Progenitor cell of endocrine pancreas (in vitro differentiated cells): ENCODE measurements at places on chromosomes 7 and 10. TPM values are rescaled to one million over a fixed set of nuclear protein-coding genes. Genes with fewer than 3 reads are reported as not detected.

- H3K4me3 ChIP-seq, result no peak overlapping the region
- no peaks in the 10 kb centered on the region for H3K27me3 ChIP-seq
- peaks cover 17% of the 10 kb centered on the region for H3K4me1 ChIP-seq
Measured at GRCh38 chr10:67259319-67259929, 333.6 kb downstream of the LRRTM3 start.

GRCh38 chr7:125118444-125118843, 188.8 kb upstream of the POT1 start:
- no peaks in the 10 kb centered on the region for H3K27me3 ChIP-seq
- no peak overlapping the region for H3K27ac ChIP-seq
- DNase-seq, result no peak
- H3K36me3 ChIP-seq, result peaks cover under 1% of the 10 kb centered on the region

GRCh38 chr7:51024867-51025266, 242.2 kb upstream of the GRB10 start:
- H3K27ac ChIP-seq, result no peak overlapping the region
- peak; percentile 4 for DNase-seq
- H3K27me3 ChIP-seq, result no peaks in the 10 kb centered on the region

GRCh38 chr10:97016728-97017473, 168.9 kb downstream of the SLIT1 start:
- no peak overlapping the region for H3K27ac ChIP-seq
- no peak for DNase-seq
- no peak overlapping the region for H3K4me3 ChIP-seq
- no peaks in the 10 kb centered on the region for H3K36me3 ChIP-seq
- peaks cover 2% of the 10 kb centered on the region for H3K4me1 ChIP-seq

DNA sequence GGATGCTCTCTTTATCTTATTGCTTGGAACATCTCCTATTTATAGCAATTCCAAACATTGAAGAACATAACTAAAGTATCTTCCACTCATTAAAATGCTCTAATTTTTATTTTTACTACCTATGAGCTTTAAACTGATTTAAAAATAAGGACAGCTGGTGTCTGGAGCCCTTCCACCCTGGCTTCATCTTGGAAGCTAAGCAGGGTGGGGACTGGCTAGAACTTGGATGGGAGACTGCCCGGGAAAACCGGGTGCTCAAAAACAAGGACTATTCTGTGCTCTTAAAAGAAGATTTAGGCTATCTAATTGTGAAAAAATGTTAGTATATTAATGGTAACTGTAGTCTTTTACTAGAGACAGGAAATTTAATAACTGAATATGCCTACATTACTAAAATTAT, 69.2 kb downstream of the ARMC3 start:
- no peak overlapping the region for H3K4me3 ChIP-seq
- peaks cover 9% of the 10 kb centered on the region for H3K4me1 ChIP-seq
- peaks cover under 1% of the 10 kb centered on the region for H3K27me3 ChIP-seq
- H3K36me3 ChIP-seq, result no peaks in the 10 kb centered on the region
- H3K27ac ChIP-seq, result no peak overlapping the region

GRCh38 chr7:50867034-50867356, 84.3 kb upstream of the GRB10 start:
- peaks cover 6% of the 10 kb centered on the region for H3K4me1 ChIP-seq
- no peaks in the 10 kb centered on the region for H3K27me3 ChIP-seq
- no peaks in the 10 kb centered on the region for H3K36me3 ChIP-seq
- H3K4me3 ChIP-seq, result no peak overlapping the region

GRCh38 chr10:12434277-12434676, 84.9 kb downstream of the CAMK1D start:
- H3K4me1 ChIP-seq, result peaks cover 16% of the 10 kb centered on the region
- H3K4me3 ChIP-seq, result no peak overlapping the region
- no peak for DNase-seq
- no peaks in the 10 kb centered on the region for H3K36me3 ChIP-seq

GRCh38 chr7:39754326-39755120, 131.2 kb downstream of the RALA start:
- H3K27me3 ChIP-seq, result no peaks in the 10 kb centered on the region
- no peak for DNase-seq
- H3K36me3 ChIP-seq, result peaks cover 18% of the 10 kb centered on the region
- H3K4me1 ChIP-seq, result peaks cover 9% of the 10 kb centered on the region

GRCh38 chr10:17905491-17905890, 46.2 kb upstream of the SLC39A12 start:
- H3K36me3 ChIP-seq, result no peaks in the 10 kb centered on the region
- H3K4me3 ChIP-seq, result no peak overlapping the region
- H3K4me1 ChIP-seq, result peaks cover 14% of the 10 kb centered on the region
- no peak for DNase-seq

DNA sequence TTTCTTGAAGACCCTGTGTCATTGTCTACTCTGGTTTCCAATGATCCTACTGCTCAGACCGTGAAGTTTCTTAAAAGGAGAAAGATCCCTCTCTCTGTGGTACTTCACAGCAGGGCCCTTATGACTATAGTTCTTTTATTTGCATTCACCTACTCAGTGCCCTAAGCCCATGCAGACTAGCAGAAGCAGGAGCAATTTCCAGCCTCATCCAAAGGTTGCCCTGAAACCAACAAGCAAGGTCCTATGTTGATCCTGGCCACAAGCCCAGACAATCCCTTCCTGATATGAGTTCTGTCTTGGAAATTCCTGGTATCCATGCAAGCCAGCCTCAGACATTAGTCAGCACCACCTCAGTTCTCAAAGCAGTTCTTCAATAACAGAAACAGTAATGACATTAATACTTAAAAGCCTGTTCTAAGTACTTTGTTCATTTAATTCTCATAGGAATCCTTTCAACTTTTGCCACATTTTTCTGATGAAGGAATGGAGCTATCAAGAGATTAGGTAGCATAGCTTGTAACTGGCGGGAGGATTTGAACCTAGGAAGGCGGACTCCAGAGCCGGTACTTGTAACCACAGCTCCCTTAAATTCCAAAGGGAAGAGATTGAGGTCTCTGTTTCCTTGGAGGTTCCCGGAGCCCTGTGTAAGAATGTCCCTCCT, 58.1 kb upstream of the ST8SIA6 start:
- H3K36me3 ChIP-seq, result no peaks in the 10 kb centered on the region
- DNase-seq, result no peak
- H3K27me3 ChIP-seq, result peaks cover 2% of the 10 kb centered on the region

DNA sequence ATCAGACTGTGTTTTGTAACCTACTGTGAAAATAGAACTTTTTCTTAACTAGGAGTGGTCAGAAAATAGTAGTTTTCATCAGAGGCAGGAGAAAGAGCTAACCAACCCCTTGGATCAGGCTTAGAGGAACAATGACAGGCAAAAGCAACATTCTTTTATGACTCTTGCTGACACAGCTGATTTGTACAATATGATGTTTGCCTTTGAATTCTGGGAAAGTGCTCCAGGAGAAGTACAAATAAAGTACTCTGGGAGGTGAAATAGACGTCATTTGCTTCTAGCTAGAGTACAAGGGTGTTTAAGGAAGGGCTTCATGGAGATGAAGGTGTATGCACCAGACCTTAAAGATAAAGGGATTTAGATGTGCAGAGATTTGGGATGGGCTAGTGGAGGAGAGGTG, 75.1 kb upstream of the KIAA1217 start:
- H3K4me1 ChIP-seq, result peaks cover 10% of the 10 kb centered on the region
- no peak overlapping the region for H3K4me3 ChIP-seq
- DNase-seq, result no peak
- no peaks in the 10 kb centered on the region for H3K27me3 ChIP-seq

DNA sequence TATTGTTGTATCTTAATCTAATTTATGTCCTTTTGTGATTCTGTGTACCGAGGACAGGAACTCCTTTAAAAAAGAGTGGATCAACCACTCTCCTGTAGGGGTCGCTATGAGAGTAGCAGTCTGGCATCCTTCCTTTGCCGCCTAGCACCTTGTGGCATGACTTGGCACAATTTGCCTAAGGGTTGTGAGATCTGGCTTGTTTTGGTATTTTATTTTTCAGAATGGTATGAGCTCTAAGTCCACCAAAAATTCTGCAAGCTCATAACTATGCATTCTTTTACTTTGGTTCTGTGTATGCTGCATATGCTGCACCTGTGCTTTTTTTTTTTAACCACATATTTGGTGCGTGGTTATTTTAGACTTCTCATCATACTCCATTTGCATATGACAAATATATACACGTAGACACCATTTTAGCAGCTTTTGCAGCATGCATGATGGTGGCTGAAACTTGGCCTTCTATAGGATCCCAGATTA, 112.8 kb downstream of the CDK14 start:
- H3K4me3 ChIP-seq, result no peak overlapping the region
- no peaks in the 10 kb centered on the region for H3K27me3 ChIP-seq
- no peak for DNase-seq
- H3K36me3 ChIP-seq, result peaks cover 9% of the 10 kb centered on the region
- peak overlapping the region; percentile 18 for H3K27ac ChIP-seq

GRCh38 chr10:59588791-59589190, 120.9 kb downstream of the SLC16A9 start:
- no peak overlapping the region for H3K27ac ChIP-seq
- H3K36me3 ChIP-seq, result no peaks in the 10 kb centered on the region
- H3K27me3 ChIP-seq, result no peaks in the 10 kb centered on the region
- no peaks in the 10 kb centered on the region for H3K4me1 ChIP-seq
- no peak overlapping the region for H3K4me3 ChIP-seq

DNA sequence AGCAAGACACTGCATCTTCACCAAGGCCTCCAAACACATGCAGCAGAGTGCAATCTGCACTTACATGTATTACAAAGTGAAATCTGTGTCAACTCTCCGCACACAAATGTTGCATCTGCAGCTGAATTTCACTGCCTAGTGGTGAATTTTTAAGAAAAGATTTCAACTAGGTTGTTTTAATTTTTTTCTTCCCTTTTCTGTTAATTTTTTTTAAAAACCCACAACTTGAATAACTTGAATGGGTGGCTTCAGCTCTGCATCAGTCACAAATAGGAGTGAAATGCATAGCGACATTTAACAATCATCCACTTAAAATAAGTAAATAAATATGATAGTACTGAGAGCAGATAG, 5.9 kb downstream of the HOXA13 start:
- DNase-seq, result no peak
- H3K27me3 ChIP-seq, result peaks cover 96% of the 10 kb centered on the region
- no peak overlapping the region for H3K27ac ChIP-seq
- no peaks in the 10 kb centered on the region for H3K36me3 ChIP-seq
- no peak overlapping the region for H3K4me3 ChIP-seq

Gene VDAC2
- total RNA-seq, result 142 and 154 TPM in 2 replicates

Gene ENTPD1
- total RNA-seq, result 0.29 TPM in 1 of 2 replicates, not detected in the other

Gene RTKN2
- 12.8 and 13.2 TPM in 2 replicates for total RNA-seq

Gene HABP2
- 112 and 133 TPM in 2 replicates for total RNA-seq

Gene IQUB
- 2.0 and 2.5 TPM in 2 replicates for total RNA-seq

Gene NPSR1
- total RNA-seq, result not detected in 2 replicates

Gene PVRIG
- total RNA-seq, result not detected in 2 replicates
